H54 (cell line): ENCODE measurements at places on chromosomes 4 and X.

DNA sequence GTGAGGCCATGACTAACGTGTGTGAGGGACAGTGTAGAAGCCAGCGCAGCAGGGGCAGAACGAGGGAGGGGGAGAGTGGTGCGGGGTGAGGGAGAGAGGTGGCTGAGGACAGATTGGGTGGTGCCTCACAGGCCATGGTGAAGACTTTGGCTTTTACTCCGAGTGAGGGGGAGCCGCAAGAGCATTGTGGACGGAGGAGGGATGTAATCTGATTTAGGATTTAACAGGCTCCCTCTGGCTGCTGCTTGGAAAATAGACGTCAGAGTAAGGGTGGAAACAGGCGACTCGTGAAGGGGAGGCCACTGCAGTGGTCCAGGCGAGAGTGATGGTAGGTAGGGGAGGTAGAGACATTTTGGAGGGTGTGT lies 13.0 kb downstream of the PPP1R3F start:
- no peak for DNase-seq

GRCh38 chrX:65677954-65678469 lies 10.6 kb downstream of the MSN start:
- DNase-seq: peak; percentile 26

DNA sequence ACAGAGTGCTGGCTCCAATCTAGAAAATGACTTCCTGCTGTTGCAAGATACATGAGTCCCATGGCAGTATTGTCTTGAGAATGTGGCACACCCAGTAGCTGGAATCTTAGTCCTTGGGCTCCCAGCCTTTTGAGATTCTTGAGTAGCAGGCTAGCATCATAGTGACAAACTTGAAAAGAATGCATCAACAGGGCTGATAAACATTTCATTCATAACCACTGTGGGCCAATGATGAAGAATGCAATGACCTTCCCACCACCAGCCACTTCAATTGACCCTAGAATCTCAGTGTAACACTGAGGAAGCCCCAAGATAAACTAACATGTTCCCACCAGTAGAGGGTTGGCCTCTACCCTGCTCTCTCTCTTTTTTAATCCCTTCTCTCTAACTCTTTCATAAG lies 329.3 kb downstream of the GBA3 start:
- peak; percentile 17 for DNase-seq

DNA sequence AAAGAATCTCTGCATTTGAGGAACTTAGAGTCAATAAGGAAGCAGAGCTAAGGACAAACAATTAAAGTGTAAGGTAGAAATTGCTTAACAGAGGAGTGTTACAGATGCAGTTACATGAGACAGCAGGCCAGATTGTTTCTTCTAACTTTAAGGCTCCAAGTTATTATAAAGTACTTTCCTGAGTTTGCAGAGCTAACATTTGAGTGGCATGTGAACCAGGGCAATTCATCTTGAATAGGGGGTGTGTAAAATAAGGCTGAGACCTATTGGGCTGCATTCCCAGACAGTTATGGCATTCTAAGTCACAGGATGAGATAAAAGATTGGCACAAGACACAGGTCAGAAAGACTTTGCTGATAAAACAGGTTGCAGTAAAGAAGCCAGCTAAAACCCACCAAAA lies 7.6 kb upstream of the LNX1 start:
- DNase-seq: no peak

- DNase-seq: no peak
Observed at GRCh38 chrX:120999413-120999812, 13.9 kb upstream of the CT47A1 start.

DNA sequence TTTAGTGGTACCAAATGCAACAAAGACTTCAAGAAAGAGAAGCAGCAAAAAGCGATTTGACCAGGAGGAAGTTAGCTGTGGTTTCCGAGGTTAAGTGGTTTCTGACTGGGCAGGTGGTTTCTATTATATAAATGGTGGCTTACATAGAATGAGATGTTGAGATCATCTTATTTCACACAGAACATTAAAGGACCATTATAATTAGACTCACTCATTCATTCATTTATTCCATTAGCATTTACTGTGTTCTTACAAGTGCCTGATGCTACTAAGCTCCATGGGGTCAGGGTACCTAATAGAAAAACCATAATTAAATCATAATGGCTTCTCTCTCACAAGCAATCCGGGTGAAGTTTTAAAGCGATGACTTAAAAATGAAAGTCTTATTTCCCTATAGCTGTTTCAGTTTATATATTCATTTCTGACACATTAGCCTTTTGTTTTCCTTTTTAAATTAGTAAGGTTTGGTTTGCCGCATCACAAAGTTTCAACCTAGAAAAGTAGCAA lies 10.6 kb downstream of the TSPAN6 start:
- no peak for DNase-seq

GRCh38 chrX:16160729-16161128 lies 6.6 kb upstream of the MAGEB17 start:
- DNase-seq: peak; percentile 23

- DNase-seq: no peak
Observed at GRCh38 chr4:121164291-121164690, at the start of gene TNIP3. TNIP3 (minus strand) TSS chr4:121164321; CDS start chr4:121164125, 196 bp downstream.

DNA sequence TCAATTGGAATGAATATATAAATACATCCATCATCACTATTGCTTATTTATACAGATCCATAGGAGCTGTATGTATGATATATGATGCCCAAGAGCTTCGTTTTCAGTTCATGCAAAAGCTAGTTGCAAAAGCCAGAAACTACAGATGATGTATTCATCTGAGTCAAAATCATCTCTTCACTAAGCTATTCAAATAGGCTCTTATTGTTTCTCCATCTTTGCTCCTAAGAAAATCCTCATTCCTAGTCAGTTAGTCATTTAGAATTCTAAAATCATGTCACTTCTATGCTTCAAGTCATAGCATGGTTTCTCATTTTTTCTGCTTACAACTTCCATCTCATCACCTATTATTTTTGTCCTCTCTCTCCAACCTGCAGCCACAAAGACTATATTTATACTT lies 300.1 kb upstream of the TRAM1L1 start:
- no peak for DNase-seq

DNA sequence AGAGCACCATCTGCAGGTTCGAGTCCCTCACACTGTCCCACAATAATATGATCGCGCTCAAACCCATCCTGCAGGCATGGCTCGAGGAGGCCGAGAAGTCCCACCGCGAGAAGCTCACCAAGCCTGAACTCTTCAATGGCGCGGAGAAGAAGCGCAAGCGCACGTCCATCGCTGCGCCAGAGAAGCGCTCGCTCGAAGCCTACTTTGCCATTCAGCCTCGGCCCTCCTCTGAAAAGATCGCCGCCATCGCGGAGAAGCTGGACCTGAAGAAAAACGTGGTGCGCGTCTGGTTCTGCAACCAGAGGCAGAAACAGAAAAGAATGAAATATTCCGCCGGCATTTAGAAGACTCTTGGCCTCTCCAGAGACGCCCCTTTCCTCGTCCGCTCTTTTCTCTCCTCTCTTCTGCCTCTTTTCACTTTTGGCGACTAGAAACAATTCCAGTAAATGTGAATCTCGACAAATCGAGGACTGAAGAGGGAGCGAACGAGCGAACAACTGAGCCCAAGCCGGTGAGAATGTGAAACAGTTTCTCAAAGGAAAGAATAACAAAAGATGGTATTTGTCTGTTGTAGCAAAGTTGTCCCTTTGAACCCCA lies 1.9 kb downstream of the POU4F2 start:
- DNase-seq: no peak

GRCh38 chrX:15714529-15714928 lies 23.5 kb upstream of the CA5B start:
- DNase-seq: no peak

DNA sequence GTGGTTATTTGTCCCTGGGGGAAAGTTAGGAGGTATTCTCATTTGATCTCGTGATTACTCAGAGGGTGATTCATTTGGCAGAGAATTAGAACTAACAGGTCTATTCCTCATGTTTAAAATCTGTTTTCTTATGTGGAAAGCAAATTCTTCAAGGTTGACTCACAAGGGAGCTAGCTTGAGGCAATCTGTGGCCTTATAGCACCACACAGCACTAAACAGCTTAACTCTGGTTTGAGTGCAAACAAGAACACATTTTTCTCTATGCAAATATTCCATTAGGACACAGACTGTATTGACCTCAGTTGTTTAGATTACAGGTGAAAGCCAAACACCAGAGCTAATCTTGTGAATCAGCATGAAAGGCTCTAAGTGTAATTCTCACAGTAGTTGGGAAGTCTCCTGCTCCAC lies 694.4 kb upstream of the POU3F4 start:
- no peak for DNase-seq

GRCh38 chr4:123659262-123659661 lies 262.7 kb downstream of the SPRY1 start:
- no peak for DNase-seq
